ENCODE measurements at places on chromosomes 4 and X. TPM values are rescaled to one million over a fixed set of nuclear protein-coding genes. Genes with fewer than 3 reads are reported as not detected.

- DNase-seq: no peak
Measured at GRCh38 chrX:26373829-26374228, 157.9 kb downstream of the MAGEB5 start.

DNA sequence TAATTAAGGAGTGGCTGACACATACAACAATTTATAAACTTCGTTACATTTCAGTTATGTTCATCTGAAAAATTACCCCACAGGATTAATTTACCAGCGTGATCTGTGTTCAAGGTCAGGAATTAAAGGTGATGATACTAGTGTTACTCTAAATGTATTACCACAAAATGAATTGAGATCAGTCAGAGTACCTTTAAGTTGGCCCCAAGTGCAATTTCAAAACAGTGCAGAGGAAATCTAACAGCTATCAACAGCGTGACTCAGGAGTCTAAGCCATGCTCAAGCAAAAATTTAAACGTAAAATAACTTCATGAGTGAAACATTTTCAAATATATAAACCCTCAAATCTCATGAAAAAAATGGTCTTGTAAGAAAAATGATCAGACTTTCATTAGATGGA is 18.7 kb downstream of the ANTXR2 start:
- DNase-seq: no peak

- no peak for DNase-seq
Measured at GRCh38 chr4:176238826-176239225, 30.2 kb downstream of the ASB5 start.

DNA sequence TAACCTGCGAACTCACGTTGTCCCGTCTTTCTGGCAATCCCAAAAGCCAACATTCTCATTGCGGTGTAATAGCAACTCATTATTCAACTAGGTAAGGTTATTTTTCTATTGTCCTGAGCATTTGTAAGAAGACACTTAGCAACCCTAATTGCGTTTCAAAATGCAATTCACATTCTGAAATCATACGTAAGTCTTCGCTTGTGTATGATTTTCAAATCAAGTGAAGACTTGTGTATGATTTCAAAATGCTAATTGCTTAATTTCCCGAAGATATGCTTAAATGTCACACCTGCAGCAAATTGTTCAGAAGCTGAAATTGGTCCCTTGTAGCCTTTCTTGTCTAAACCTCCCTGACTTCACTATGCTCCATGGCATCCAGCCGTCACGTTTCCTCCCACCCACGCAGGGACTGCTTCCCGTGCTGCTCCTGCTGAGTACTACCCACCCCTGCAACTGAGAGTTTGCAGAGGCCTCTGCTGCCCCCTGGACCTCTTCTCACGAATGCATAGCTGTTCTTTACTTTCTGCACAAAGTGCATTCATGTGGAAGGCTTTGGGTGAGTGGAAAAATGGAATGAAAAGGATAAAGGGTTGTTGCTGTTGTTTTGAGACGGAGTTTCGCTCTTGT is 40.8 kb upstream of the CLDN24 start:
- DNase-seq: no peak

- DNase-seq: no peak
Measured at GRCh38 chr4:89009761-89010369, 47.1 kb downstream of the FAM13A start.

DNA sequence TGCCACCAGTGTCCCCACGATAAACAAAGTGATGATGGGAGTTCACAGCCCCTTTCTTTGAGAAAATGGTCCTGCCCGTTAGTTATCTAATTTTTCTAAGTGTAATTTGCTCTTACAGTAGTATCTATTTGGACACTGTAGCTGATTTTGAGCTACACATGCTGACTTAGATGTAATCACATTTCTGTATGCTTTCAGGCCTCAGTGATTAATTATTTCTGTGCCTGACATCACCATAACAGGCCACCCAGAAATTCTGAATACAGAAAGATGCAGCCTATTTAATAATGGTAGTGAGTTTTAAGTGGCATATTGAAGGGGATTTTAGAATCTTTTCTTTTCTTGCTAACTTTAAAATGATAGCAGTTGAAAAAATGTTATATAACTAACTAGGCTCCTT is 147.6 kb upstream of the ANXA10 start:
- no peak for DNase-seq

DNA sequence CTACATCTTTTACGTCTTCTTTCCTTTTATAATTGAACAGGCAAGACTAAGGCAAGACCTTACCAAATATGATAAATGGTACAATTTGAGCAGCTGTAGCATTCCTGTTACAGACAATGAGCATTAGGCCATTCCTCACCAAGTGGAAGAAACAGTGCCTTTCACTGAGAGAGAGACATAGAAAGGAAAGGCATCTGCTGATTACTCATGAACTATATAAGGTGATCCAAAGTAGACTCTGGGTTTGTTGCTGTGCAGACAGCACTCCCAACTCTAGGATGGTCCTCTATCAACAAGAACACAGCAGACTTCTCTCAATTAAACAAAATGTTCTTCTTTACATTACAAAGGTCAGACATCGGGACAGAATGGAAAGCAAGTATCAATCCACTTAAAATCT is 91.9 kb downstream of the FAM13A start:
- DNase-seq: no peak

DNA sequence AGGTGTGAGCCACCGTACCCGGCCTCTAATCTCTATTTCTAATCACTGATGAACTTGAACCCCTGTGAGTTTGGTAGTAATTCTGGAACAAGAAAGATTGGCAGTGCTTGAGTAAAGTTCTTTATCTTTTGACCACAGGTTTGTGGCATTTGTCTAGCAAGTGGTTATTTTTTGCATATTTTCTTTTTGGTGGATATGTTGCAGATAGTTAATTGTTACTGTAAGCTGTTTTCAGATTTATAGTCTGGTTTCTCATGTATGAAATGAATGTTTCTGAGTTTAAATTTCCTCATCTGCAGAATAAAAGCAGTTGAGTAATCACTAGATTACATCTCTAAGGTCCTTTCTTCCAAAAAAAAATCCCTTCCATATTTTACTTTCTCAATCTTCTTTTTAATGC is 105.2 kb downstream of the GASK1B start:
- no peak for DNase-seq

GRCh38 chr4:11894977-11895376 is 466.3 kb upstream of the HS3ST1 start:
- no peak for DNase-seq

DNA sequence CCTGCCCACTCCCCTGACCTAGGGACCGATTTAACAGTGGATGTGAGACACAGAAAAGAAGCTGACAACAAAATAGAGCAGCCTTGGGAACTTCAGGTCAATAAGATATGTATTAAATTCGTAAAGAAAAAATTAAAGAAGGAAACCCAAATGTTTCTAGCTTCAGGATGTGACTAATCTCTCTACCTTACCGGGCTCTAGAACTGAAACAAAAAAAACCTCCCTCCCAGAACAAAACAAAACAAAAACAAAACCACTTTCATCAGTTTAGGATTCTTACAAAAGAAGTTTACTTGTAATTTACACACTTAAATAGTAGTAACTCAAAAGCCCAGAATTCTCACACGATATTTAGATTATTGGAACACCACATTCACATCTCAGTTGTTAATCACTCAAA is 185.8 kb upstream of the RPS6KA3 start:
- DNase-seq: no peak

- DNase-seq: peak; percentile 31
Measured at GRCh38 chr4:40731792-40732245, 17.9 kb upstream of the NSUN7 start.

DNA sequence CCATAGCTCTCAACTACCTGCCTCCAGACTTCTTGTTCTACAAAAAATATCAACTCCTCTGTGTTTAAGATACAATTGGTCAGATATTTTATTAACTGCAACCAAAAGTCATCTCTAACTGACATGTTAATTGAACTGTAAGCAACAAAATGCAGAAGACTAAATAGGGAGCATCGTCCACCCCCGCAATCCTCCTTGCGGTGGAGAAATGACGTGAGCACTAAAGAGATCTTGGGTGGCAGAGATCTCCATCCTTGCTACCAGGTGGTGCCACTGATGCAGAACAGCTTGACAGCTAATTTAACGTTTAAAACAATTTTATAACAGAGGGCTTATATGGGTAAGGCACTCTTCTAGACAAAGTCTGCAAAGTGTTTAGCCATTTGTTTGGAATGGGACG is 164.4 kb upstream of the FTHL17 start:
- DNase-seq: no peak

DNA sequence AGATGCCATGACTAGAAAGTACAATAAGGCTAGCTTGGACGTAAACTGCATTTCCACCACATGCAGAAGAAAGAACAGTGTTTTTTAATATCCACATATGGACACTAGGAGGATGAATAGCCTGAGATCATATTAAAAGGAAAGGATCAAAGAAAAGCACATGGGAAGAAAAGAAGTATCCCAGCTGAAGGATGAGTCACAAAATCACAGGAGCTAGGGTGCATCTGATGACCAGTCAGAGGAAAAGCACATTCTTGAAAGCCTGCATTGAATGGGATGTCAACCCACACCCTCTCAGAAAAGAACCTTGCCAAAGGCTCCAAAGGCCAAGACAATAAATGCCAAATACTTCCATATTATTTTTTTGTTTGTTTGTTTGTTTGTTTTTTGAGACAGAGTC is 56.8 kb upstream of the PRDX4 start:
- no peak for DNase-seq

The MAPK10 gene
- 94.1 TPM for total RNA-seq

The PRDM8 gene
- 5.4 TPM for total RNA-seq

The NUP62CL gene
- total RNA-seq: 10.6 TPM

The GBA3 gene
- 0.81 TPM for total RNA-seq

The ODAPH gene
- not detected for total RNA-seq

The EVC gene
- total RNA-seq: 21.4 TPM

The DCHS2 gene
- total RNA-seq: 0.45 TPM

The TMPRSS11A gene
- not detected for total RNA-seq
